ENCODE measurements at places on chromosomes 2 and 18.

DNA sequence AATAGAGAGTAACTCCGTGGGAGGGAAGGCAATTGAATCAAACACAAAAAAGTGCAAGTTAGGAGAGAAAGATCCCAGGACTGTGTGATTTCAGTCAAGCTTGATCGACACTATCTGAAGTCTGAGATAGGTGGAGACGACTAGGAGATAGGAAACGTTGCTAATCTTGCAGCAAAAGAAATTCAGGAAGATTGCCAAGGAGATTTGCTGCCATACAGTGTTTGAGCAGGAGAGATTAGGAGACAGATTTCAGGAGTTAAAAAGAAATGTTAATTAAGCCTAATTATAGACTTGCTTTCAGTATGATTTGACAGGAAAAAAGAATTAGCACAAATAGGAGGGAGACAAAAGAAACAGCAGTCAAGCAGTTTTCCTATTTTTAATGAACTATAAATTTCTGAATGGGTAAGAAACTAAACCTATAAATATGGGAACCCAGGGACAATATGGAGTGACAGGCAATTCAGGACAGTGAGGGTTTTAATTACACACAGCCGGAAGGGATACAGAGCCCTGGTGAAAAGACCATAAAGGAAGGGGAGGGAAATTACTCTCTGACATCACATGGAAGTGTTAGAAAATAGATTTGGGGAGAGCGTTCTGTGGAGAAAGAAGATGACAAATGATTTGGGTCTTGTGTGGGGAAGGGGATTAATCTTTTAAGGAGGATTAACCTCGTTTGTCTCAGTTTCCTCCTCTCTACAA, 72.6 kb downstream of the SUCLG1 start:
- DNase-seq = no peak

DNA sequence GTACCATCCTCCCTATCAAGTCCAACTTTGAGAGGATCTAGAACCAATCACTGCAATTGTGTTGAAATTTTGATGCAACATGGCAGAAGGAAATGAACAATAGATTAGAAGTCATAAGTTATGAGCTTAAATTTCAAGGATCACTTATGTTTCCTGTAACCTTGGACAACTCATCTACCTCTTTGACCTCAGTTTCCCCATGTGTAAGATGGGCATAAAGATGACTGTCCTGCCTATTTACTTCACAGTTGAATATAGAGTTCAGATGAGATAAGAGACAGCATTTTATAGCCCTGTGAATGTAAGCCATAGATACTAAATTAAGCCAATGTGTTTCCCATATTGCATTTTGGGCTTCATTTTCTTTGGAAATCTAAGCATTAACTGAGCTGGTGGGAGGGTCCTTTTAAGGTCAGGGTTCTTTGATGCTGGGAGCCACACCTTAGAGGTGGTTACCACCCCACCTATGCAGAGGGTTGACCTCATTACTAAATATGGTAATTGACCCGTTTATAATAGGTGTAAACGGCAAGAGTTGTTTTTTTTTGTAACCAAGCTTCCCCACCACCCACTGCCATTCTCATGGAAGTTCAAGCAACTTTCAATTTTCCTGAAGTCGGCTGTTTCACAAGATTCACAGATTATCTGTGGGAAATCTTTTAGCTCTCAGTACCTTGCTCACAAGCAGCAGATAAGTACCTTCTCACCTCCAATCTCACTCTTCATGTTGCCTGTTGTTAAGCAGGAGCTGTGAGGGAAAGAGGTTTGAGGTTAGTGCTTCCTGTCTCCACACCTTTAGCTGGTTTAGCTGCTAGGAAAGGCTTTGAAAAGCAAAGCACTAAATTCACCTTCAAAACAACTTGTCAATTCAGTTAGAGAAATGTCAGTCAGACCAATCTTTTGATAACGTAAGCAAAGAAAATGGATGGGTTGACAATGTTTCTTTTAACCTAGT, 13.3 kb downstream of the CD28 start:
- no peak for DNase-seq

- DNase-seq = no peak
Measured at GRCh38 chr2:180571559-180571958, 408.8 kb upstream of the UBE2E3 start.

- no peak for DNase-seq
Measured at GRCh38 chr2:48790407-48791170, 35.1 kb upstream of the LHCGR start.

DNA sequence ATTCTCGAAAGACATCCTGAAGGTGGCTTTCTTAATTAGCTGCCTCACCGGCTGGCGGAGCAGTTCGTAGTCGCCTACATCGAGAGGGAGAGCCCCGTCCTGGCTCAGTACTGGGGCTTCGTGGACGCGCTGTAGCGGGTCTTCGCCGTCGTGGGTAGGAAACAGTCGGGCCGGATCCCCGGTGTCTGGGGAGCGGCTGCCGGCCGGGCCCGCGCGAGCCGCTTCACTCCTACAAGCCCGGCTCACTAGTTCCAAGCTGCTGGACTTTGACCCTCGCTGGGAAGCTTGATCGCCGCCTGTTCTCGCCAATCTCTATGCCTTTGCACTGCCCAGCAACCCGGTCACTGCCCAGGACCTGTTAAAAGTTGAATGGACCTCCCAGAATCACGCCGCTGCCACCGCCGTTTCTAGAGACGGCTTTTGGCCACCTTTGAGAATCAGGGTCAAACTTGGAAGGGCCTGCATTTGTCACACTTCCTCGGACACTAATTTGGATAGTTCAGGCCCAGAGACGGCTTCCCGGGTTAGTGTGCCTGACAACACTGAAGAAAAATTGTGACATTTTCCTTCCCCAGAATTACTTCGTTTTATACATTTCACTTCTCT, 41.4 kb upstream of the AKAIN1 start:
- DNase-seq = no peak

GRCh38 chr2:43218155-43218701, 8.2 kb downstream of the ZFP36L2 start:
- DNase-seq = no peak

DNA sequence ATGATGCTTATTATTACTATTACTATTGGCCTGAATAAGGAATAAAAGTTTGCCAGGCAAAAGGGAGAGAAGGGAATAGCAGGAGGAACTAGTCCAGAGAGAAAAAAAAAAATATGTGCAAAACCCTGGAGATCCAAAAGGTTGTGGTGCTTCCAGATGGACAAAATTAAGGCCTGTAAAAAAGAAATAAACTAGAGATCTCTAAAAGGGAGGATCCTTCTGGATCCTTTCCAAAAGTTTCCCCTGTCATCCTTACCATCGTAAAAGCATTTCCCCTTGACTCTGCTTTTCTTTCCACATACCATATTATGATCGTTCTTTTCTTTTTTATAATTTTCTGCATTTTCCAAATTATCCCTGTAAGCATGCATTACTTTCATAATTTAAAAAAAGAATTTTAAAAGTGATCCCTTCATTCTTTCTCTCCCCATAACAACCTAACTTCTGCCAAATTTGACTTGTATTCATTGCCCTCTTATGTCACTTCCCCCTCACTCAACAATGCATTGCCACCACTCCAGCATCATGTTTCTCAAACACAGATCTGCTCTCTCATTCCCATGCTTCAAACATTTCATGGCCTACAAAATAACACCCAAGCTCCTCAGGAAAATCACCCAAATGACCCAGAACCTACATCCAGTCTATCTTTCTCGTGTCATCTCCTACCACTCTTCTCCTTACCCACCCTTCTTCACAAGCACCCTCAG, 40.3 kb downstream of the RBMS1 start:
- no peak for DNase-seq

GRCh38 chr2:46984642-46985476, 69.3 kb upstream of the MCFD2 start:
- no peak for DNase-seq

DNA sequence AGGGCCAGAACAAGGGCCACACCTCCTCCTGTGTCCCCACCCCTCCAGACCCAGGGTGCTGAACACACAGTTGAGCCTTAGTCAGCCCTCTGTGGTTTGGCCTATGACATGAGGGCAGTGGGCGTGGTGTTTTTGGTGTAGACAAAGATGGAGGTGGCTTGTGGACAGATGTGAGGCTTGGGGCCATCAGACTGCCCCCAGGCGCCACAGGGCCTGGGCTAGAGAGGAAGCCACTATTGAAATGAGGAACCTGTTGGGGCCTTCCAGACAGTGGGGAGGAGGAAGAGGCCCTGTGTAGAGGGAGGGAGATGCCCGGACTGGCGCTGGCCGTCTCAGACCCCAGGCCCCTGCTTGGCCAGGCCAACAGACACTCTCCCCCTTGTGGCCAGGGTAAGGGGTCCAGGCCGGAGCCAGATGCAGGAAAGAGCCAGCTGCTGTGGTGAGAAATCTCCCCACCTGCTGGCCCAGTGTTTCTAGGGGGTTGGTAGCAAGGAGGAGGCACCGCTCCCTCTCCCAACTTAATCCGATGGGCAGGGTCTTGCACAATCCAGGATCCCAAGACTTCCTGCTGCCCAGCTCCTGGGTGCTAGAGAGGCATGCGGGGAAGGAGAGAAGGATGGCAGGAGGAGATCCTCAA, 53.8 kb downstream of the SMAD7 start:
- DNase-seq = no peak

GRCh38 chr2:17538022-17538843, 2.3 kb upstream of the VSNL1 start:
- peak; percentile 72 for DNase-seq

GRCh38 chr2:22907330-22907729, 477.6 kb upstream of the KLHL29 start:
- DNase-seq = no peak

DNA sequence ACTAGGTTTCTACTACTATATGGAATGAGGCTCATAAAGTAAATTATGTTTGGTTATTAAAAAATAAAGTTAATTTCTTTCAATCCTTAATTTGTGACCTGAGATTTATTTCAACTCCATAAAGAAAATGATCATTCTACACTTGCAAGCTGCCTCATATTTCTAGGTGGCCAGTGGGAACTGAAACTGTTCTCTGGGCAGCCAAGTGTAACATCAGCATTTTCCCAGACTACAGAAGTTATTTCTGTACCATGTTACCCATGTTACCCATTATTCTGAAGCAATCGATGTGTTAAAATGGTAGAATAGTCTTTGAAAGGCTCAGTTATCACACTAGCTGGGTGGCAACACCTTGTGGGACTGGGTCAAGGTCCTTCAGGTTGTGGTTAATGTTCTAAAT, 139.3 kb upstream of the FBXO11 start:
- DNase-seq = no peak

DNA sequence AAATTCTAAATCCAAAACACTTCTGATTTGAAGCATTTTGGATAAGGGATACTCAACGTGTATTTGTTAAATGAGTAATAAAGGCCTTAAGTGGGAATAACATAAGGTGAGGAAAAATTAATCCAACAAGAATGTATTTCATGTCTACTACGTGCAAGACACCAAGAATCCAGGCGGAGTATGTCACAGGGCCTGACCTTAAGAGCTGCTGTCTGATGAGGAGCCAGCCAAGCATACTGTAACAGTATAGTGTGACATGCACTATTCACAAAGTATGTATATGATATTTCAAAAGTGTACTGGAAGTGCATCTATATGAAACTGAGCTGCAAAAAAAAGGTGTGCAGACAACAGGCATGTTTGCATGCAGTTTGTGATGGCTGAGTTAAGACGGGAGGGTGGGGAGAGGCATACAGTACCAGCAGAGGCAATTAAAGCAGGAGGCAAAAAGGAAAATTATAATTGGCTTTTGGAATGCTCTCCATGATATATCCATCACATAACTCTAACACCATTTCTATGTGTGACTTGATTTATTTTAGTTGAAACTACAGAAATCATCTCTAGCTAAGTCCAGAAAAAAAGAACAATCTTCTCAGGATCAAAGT, 18.2 kb downstream of the IWS1 start:
- DNase-seq = peak; percentile 51

- no peak for DNase-seq
Measured at GRCh38 chr2:31996571-31997150, 14.1 kb downstream of the MEMO1 start.

DNA sequence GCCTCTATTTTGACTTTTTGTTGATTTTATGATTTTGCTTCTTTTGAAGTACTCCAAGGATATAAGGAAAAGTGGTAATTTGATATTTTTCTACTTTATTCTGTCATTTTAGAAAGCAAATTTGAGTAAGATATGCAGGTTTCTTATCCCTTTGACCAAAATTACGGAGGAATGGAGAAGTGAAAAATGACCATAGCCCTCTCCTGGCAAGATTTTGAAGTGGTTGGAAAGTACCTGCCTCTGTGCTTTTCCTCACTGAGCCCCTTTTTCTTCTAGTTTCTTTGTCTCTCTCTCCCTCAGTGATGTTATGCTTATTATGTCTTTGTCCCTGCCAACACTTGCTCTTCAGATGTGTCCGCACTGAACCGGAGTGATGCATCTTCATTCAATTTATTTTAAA, 898.1 kb downstream of the EPHA4 start:
- DNase-seq = no peak

- no peak for DNase-seq
Measured at GRCh38 chr2:42210203-42210602, 41.0 kb downstream of the EML4 start.

GRCh38 chr18:49876536-49876935, 63.2 kb upstream of the ACAA2 start:
- no peak for DNase-seq

DNA sequence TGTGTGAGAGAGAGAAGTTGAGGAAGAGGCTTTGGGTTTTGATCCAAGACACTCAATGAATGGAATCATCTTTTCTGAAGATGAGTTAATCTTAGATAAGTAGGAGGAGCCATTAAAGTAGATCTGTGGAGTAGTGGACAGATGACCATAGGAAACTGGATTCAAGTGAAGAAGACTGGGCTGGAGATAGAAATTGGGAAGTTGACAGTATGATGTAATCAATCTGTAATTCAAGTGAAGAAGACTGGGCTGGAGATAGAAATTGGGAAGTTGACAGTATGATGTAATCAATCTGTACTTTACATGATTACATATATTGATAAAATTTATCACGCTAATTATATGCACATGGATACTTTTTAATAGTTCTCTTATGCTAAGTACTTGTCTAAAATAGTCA, 92.8 kb downstream of the PHLPP1 start:
- no peak for DNase-seq

DNA sequence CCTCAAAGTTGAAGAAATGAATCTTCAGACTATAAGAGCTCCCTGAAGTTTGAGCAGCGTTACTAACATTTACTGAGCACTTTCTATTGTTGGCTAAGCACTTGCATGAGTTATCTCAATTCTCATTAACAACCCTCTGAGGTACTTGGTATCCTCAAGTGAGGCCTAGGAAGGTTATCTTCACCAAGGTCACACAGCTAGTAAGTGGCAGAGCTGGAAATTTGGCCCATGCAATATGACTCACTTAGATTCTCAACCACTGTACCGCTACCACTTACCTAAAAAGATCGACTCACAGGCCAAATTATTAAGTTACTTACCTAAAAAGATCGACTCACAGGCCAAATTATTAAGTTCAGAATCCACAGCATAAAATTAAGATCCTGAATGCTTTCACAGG, 8.7 kb upstream of the METAP1D start:
- no peak for DNase-seq

- DNase-seq = peak; percentile 5
Measured at GRCh38 chr2:133773854-133774653, 205.8 kb upstream of the NCKAP5 start.

GRCh38 chr2:135999899-136000298, 14.5 kb upstream of the DARS1 start:
- DNase-seq = no peak

Data from NCI-H524 (cell line).